ENCODE measurements at places on chromosomes 2 and 18. TPM values are rescaled to one million over a fixed set of nuclear protein-coding genes. Genes with fewer than 3 reads are reported as not detected.

Gene UGT1A4
- total RNA-seq: 73.6 TPM

Gene VIT
- total RNA-seq: not detected

Gene ARHGAP25
- not detected for total RNA-seq

Gene HOXD13
- not detected for total RNA-seq

Gene NUP35
- 27.0 TPM for total RNA-seq

Measured in PC-9 (cell line).